ENCODE measurements at places on chromosomes 3 and 15.
A peak's percentile ranks its signal among the peaks of the same experiment; 100 is the strongest.

- no peak for DNase-seq
Measured at GRCh38 chr3:25000971-25001591, 427.0 kb upstream of the RARB start.

DNA sequence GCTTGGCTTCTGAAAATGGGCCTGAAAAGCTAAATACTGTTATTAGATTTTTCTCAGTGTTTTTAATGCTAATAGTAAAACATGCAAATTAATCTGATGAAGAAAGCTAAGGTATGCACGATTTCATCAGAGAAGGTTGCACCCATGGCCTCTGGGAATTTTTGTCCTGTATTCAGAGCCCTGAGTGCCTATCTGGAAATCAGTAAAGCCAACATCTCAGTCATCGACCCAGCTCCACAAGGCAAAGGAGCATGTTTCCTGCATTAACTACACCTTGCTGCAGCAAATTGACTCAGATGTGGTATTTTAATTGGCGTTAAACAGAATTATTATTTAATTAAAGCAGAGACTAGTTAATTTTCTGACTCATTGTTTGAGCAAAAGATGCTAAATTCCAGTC, 49.0 kb upstream of the TP63 start:
- no peak for DNase-seq

DNA sequence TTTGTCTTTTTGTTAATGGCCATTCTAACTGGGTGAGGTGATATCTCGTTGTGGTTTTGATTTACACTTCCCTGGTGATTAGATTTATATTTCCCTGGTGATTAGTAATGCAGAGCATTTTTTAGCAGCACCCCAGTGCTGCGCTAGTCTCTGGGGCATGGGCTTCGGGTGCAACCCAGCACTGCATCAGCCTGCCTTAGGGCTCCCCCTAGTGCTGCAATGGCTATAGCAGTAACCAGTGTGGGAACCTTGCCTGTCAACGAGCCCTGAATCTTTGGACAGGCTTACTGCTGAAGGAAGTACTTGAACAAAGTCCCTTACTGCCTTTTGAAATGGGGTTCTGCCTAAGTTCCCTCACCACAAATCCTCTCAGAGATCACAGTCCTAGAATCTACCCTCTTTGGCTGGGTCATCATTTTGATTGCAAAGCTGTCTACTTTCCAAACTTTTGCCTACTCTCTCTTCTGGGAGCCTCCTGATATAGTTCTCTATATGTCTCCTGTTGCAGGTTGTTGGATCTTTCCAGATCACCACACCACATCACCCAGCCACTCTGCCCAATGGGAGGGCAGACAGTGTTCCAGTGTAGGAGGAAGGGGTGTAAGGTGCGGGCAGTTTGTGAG, 79.2 kb upstream of the CCNL1 start:
- DNase-seq, result peak; percentile 26

- no peak for DNase-seq
Measured at GRCh38 chr15:47728426-47728825, 11.1 kb downstream of the SEMA6D start.

- DNase-seq, result no peak
Measured at GRCh38 chr3:143827425-143827824, 20.8 kb downstream of the SLC9A9 start.

- DNase-seq, result no peak
Measured at GRCh38 chr3:152591515-152591914, 243.4 kb upstream of the P2RY1 start.

GRCh38 chr15:76533995-76534394, 197.4 kb downstream of the ISL2 start:
- no peak for DNase-seq

DNA sequence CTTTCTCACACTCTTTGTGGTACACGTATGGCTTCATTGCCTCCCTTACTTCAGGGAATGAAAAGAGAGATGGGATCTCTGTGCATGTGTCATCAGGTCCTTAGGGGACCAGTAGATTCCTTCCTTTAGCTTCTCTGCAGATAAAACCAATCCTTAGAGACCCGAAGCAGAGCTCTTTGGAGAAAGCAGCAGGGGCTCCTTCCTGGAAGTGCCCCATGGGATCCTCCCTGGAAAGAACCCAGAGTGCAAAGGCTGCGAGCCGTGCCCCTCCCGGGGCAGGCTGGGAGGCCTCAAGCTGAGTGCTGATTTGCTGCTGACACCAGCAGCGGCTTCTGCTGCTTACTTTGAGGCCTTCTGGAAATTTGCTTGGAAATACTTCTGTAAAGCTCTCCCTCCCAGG, 328.6 kb upstream of the RGMA start:
- no peak for DNase-seq

- DNase-seq, result no peak
Measured at GRCh38 chr3:126848991-126849390, 133.9 kb upstream of the PLXNA1 start.

- no peak for DNase-seq
Measured at GRCh38 chr15:68958597-68958996, 28.3 kb downstream of the SPESP1 start.
